ENCODE measurements at places on chromosomes 3 and 15.
A peak's percentile ranks its signal among the peaks of the same experiment; 100 is the strongest.

- DNase-seq: no peak
Observed at GRCh38 chr3:64687781-64688604, at the start of gene ADAMTS9. TSS of gene ADAMTS9 (minus strand) at chr3:64688000. CDS start at chr3:64687657, 343 bp downstream.

DNA sequence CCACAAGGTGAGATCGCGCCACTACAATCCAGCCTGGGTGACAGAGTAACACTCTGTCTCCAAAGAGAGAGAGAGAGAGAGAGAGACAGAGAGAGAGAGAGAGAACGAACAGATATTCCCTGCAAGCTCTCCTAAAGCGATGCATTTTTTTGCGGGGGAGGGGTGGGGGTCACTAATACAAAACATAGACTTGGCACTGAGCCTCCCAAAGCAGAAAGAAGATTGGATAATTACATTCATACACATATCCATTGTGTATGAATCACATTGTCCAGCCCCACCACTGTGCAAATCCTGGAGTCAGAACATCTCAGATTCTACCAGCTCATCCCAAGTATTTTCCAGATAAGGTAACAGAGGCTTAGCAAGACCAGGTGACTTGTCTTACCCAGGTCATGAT is 459.9 kb downstream of the MAGI1 start:
- DNase-seq: no peak

GRCh38 chr3:136567599-136568188 is 184.5 kb downstream of the STAG1 start:
- no peak for DNase-seq

- no peak for DNase-seq
Observed at GRCh38 chr15:99440551-99441443, 125.0 kb upstream of the MEF2A start.

- DNase-seq: no peak
Observed at GRCh38 chr3:17994167-17994566, 251.7 kb upstream of the TBC1D5 start.

DNA sequence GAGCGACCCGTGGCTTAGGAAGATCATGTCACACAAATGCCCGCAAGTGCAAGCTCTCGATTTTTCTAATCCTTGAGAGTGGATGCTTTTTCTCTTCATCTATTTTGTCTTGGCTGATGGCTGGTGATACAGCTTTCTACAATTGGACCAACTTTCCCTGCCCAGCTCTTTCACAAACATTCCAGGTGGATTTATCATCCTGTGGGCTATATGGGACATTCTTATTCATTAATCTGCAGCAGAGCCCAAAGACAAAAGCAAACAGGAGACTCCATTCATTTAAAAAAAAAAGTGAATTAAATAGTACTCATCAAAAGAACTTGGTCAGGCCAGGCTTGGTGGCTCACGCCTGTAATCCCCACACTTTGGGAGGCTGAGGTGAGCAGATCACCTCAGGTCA is 14.2 kb upstream of the TSEN2 start:
- DNase-seq: no peak

DNA sequence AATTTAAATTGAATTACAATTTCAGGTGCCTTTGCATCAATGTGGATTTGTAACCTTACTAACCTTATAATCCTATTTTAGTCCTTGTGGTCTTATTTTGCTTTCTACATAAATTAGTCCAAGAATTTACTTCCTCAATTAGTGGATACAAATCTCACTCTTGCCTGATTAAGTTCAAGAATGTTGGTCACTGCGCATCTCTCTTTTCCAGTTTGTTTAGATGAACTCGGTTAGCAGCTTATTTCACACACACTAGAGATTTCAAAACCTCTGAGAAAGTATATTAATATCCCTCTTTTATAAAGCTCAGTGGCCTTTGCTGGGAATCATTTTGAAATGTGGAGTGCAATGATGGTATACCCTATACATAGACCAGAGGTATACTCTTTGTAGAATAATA is 243.4 kb downstream of the DTWD1 start:
- DNase-seq: no peak

DNA sequence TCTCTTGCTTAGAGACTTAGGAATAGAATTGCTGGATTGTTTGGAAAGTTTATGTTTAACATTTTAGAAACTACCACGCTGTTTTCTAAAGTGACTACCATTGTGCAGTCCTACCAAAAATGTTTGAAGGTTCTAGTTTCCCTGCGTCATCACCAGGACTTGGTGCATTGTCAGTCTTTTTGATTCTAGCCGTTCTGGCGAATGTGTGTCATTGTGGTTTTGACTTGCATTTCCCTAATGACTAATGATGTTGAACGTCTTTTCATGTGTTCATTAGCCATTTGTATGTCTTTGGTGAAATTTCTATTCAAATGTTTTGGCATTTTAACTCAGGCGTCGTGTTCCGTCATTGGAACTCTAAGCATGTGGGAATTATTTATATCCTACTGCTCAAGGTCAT is 58.0 kb downstream of the CHD2 start:
- peak; percentile 54 for DNase-seq

- no peak for DNase-seq
Observed at GRCh38 chr15:78225783-78226541, 8.4 kb downstream of the ACSBG1 start.

- no peak for DNase-seq
Observed at GRCh38 chr15:98195796-98196195, 235.3 kb downstream of the ARRDC4 start.

GRCh38 chr3:183220828-183221227 is 32.2 kb upstream of the B3GNT5 start:
- no peak for DNase-seq

DNA sequence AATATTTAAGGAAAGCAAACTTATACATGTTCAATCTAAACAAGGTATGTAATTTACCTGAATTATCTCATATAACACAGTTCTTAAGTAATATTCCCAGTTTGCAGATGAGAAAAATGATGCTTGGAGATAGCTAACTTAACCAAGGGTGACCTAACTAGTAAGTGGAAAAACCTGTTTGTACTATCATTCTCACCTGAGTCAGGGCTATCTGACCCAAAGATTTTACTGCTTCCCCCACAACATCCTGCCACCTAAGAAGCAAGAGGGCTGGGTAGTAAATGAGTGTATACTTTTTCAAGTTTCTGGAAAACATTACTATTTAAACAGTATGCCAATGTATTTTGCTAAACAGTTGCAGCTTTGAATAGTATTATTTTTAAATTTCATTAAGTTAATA is 10.6 kb downstream of the TP63 start:
- no peak for DNase-seq

DNA sequence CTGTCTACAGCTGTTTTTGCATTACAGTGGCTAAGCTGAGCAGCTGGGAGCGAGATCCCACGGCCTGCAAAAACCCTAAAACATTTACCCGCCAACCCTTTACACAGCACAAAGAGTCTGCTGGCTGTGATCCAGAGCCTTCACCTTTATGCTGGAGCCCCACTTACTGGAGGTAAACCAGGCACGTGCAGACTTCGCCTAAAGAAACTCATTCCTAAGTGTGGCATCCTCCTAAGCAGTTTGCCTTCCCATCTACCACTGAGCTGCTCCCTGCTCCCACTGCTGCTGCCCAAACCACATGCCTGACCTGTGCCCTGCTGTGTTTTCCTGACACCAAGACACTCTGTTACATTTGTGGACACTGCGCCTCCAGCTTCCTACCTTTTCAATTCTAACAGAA is 53.0 kb downstream of the CHSY1 start:
- DNase-seq: no peak

DNA sequence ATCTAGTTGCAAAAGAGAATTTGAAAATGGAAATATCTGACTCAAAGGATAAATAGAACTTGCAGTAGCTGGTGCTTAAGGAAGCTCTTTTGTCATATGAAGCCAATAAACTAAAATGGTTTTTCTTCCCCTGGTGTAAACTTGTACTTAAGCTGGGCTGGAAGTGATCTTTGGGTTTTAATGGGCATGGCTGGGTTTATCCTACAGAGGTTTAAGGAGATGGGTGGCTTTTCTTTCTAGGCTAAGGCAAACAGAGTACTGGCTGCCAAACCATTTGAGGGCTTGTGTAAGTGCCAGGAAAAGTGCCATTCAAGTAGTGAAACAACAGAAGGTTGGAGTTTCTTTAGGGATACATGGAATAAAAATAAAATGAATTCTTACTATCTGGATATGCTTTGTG is 12.1 kb upstream of the UTS2B start:
- no peak for DNase-seq

DNA sequence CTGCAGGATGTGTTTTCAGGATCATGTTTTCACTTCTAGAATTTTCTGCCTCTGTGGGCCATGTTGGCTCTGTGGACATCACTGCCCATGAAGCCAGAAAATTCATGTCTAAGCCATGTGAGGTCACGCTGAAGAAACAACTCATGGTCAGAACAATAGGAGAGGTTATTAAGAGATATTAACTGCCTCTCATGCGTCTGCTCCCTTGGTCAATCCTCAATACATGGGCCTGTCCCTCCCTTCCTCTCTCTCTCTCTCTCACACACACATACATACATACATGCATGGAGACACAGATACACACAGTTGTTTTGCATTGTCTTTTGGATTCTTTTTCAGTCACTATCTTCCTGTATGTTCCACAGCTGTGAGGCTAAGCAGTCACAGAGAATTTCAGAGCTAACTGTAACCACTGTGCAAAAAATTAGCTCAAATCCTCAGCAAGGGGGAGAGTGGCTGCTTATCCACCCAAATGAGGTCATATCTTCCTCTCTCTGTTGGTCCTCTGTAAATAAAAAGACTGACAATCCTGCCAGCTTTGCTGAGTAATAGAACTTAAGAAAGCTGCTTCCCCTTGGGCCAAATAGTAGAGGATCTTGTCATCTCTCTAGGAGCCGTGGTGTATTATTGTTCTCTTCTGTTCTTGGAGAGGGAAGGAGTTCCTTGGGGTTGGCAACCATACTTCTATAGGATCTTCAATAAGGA is 45.6 kb downstream of the LRTM1 start:
- no peak for DNase-seq

- no peak for DNase-seq
Observed at GRCh38 chr15:98142572-98142971, 182.1 kb downstream of the ARRDC4 start.

All from T-helper 22 cell (primary cell).